NCI-H2029 treated with DMSO at 0.1 percent for 48 hours (cell line): ENCODE measurements at places on chromosomes 3 and 15.

GRCh38 chr15:36609793-36610192 is 30.4 kb downstream of the CDIN1 start:
- DNase-seq, result no peak

DNA sequence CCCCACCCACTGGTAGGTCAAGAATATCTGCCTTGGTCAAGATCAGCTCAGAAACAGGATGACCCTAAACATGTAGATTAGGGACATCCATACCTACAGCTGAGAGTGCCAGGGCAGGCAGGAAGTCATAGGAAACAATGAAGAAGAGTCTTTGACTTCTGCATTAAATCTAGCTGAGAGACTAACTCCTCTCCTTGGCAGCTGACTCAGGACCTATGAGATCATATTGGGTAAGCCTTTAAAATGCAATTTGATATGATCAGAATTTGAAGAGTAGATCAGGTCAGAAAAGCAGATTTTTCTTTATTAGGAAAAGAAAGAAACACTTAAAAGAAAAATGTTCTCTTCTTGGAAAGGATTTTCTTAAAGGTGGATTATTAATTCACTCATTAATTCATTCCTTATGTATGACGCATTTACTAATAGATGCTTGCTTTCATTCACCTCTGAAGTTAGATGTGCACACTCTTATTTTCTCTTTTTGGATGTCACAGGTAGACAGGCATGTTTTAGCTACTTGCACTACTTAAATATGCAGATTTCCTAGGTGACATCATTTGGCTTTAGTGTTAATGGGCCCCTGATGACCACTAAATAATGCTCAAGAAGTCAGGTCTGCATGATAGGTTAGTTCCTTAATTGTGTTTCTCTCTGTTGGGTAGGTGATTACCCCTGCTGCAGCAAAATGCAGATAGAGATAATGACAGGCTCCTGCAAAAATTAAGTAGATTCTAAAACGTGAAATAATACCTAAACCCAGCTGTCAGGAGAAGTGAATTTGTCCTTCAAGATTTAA is 35.7 kb upstream of the GSK3B start:
- no peak for DNase-seq

DNA sequence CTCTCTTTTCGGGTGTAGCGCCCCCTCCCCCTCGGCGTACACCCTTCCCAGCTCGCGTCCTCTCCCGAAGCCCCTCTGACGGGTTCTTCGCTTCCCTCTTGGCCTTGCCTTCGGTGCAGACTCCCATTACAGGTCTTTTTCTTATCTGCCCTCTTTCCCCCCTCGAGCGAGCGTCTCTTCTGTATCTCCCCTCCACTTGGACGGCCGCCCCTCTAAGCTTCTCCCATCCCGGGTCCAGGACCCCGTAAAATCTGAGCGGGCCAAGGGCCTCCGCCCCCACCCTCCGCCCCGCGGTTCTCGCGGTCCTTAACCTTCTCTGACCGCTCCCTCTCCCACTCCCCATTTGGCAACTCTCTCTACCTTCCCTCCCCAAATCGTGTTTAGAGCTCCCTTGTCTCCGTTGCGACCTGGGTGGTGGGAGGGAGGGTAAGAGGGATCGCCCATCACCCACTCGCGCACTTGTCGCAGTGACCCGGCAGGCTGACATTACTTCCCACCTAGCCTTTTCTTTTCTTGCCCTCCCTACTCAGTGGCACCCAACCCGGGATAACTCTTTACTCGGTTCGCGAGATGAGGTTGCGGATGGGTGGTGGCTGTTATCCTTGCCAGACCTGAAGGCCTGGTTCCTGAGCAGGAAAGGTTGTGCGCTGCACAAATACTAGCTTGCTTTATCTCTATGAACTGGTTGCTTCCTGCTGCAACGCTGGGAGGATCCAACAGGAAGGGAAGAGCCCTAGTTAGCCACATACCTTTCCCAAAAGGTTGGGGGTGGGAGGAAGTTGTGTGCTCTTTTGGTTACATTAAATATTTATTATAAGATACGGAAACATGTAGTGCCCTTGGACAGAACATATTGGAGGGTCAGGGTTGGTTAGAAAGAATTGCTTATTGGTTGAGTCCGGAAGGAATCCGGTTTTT is 922 bp downstream of the RAB11A start:
- DNase-seq, result peak; percentile 19

- DNase-seq, result no peak
Observed at GRCh38 chr3:97360804-97361203, 403.8 kb upstream of the ARL6 start.

DNA sequence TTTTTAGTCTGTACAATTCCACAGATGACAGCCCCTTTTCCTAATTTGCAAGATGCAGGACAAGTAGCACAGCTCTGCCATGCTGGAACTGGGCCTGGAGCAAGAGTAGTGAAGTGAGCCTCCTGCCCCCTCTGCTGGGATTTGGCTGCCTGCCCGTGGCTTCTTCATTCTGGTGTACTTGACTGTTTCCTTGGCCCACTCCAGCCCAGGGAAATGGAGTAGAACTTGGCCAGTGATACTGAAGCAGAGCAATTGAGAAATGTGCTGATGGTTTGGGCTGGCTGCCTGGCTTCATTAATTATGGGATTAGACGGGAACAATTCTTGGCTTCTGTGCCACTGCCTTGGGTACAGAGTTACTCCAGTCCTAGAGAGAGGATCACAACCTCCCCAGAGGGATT is 2.8 kb downstream of the GPD1L start:
- DNase-seq, result peak; percentile 97
